ENCODE measurements at places on chromosomes 11 and 22.

DNA sequence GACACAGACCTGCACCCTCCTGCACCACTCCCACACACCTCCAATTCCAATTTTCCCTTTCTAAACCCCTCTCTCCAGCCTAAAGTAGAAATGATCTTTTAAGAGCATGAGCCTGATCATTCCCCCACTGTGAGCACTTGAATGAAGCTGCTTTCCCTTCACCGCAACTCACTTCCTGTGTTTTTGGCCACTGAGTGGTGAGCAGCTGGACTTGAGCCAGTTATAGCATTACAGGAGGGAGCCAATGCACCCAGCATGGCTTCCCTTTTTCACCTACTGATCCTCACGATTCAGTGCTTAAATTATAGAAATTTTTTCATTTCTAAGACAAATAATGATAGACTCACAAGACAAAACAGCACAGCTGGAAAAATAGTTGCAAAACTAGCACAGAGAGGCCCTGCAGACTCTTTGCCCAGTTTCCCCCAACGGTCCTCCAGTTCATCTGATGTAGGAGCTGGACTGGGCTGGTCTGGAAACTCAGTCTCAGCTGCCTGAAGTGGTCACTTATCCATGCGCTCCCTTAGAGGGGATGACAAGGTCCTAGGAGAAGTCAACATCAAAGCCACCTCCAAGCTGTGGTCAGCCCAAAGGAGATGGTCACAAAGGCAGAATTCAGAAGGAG lies 9.7 kb upstream of the APOL4 start:
- DNase-seq = no peak

- no peak for DNase-seq
These were observed 740.9 kb downstream of the NTM start for GRCh38 chr11:132111316-132111715.

DNA sequence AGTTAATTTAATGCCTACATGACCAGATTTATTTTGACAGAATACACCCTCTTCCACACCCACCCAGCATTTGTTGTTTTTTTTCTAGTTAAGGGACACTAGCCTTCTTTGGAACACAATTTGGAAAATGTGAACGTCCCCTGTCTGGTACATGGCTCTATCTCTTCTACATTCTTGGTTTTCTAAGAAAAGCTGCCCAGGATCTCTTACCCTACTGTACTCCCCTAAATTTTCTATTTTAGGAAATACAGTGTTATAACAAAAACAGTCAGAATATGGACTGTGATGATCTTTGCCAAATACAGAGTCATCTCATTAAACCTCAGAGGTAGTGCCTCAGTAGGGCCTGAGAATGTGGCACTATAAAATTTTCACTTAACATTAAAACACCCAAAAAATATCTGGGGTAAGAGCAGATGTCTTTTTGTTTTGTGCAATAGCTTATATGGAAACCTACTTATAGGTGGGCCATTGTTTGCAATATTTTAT lies 93.1 kb upstream of the SPON1 start:
- no peak for DNase-seq

DNA sequence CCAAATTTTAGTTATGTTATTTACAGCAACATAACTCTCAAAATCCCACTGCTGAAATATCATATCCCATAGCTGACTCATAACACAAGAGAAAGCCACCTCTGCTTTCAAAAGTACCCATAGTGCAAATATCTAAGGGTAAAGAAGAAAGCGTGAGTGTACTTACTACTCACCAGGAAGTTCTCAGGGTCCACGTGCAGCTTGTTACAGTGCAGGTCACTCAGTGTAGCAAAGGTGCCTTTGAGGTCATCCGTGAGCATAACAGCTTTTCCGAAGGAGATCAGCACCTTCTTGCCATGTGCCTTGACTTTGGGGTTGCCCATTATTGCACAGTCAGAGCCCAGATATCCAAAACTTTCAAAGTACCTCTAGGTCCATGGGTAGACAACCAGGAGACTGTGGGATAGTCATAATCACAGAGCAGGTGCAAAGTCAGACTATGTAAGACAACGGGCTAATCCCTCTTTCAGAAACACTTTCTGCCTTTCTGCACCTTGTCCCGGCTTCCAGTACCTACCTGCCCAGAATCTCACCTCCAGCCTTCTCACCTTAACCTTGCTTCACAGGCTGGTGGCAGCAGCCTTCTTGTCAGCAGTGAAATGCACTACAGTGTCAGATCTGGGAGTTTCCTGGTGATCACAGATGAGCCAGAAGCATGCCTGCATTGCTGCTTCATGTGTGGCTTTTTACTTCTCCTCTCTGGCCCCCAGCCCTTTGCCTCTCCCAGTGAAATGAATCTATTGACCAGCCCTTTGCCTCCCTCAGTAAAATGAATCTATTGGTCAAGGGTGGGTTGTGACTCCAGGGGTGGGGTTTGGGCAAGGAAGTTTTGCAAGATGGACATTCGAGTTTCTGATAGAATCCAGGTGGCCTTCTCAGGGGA lies 6.5 kb downstream of the HBG1 start:
- DNase-seq = no peak
